ENCODE measurements at places on chromosomes 3 and 15.

DNA sequence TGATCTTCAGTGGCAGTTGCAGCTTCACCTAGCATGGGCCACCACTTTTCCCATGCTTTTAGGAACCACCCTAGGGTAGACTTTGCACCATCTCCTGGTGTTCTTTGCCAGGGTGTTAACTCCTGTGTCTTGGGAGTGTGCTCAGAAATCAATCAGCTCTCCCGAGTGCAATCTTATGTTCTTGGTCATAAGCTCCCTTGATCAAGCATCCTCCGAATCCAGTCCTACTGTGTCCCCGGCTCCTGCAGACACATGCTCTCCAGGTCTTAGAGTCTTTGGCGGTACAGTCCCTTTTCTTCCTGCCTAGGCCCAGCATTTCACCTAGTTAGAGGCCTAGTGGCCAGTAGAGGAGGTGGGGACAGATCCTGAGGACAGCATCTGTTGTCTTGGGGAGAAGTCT, 74.7 kb upstream of the SYN2 start:
- no peak for DNase-seq

DNA sequence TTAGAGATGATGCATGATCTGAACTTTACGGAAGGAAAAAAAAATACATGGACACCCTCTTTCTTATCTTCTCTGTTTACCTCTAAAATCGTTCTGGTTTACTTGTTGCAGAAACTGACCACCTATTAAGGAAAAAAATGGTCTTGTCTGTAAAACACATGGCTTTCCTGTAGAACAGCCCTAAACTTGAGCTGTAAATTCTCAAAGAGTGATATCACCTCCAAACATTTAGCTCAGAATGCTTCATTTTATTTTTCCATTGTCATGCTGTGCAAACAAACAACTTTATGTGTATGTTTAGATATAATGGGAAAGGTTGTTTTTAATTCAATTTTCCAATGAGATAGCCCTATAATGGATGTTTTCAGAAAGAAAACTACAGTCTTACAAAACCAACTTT, 237.4 kb upstream of the NR2F2 start:
- no peak for DNase-seq

DNA sequence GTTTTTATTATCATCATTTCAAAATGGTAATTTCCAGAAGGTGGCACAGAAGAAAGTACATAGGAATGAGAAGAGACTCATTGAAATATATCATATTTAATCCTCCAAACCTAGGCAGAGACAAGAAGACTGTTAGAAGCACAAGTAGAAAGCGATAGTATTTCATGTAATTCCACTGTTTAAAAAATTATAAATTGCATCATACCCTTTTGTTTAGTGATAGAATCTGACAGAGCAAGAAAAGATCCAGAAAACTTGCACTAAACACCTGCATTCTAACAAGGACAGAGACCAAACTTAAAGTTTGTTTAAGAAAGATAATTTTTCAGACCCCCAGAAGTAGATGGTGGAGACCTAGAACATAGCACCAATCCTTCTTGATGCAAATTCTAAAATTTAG, 56.9 kb upstream of the CD96 start:
- no peak for DNase-seq

GRCh38 chr15:35003928-35004327, 15.8 kb upstream of the ZNF770 start:
- no peak for DNase-seq

- no peak for DNase-seq
These were observed 8.4 kb downstream of the FRMD5 start for GRCh38 chr15:44186705-44187104.

DNA sequence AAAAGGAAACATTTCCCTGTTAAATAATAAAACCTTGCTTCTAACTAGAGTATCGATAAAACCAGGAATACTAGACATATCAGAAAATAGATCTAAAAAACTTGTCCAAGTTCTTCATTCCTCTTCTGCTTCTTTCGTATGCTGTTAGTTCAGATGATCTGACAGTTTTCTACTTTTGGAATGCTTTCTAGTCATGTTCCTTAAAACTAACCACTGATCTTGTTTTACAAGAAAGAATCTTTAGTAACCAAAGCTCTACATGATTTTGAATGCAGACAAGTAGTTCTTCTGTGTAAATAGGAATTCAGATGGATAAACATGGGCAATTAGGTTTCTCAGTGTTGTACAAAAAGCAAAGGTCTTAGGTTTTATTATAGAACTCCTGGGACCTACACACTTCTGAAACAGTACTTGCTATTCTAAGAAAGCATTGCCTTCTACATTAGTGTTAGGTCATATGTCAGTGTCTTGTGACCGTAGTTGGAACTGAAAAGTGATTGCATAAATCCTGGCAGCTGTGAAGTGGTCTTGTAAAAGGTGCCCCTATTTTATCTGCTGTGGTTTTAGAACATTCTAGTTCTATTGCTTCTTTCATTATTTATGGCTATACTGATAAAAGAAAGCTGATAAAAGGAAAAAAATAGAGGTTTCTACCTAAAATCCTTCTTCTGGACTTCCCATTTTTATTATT, 40.7 kb downstream of the SNRK start:
- no peak for DNase-seq

GRCh38 chr15:66251790-66252684, 1.5 kb downstream of the MEGF11 start:
- DNase-seq, result peak; percentile 87

DNA sequence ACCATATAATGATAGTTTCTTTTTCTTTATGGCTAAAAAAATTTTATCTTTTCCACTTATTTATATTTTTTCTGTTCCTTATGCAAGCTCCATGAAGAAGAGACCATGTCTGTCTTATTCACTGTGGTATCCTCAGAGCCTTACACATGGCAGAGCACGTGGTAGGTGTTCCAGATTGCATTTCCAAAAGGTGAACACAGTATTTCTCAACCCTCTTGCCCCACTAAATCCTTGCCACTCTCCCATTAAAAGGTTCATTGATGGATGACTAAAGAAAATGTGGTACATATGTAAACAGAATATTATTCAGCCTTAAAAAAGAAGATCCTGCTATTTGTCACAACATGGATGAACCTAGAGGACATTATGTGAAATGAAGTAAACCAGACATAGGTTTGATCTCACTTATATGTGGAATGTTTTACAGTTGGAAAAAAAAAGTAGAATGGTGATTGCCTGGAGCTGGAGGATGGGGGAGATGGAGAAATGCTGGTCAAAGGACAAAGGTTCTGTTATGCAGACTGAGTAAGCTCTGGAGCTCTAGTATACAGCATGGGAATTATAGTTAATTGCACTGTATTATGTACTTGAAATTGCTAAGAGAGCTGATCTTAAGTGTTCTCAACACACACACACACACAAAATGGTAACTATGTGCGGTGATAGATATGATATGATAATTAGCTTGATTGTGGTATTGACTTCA, 266.7 kb downstream of the CNTN3 start:
- no peak for DNase-seq

Measured in HEK293T (cell line).